ENCODE measurements at places on chromosomes 1 and 21.

DNA sequence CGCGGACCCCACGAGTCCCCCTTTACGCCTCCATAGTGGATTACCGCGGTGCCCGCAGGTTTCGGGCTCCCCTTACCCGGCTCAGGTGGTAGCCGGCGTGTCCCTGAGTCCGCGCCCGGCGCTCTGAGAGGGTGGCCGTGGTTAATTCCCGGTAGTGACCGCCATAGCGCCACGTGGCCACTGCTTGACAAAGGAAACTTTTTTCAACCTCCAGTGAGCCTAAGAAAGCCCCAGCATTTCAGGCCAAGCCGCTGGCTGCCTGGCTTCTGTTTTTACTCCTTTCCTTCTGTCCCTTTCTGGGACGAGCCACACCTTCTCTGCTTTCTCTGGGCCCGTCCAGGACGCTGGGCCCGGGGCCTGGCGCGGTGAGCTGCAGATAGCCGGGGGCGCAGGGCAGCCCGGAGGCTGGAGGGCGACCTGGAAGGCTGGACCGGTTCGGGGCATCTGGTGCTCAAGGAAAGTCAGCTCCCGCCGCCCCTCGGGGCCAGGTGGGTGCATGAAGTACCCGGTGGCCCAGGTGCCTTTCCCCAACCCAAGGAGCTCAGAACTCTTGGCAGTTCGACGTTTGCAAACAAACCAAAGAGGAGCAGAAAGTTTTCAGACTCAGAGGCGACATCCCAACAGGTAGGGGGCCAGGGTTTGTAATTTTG is 540 bp upstream of the C1orf198 start:
- no peak for DNase-seq

- no peak for DNase-seq
Measured at GRCh38 chr1:7220007-7220406, 434.8 kb downstream of the CAMTA1 start.

DNA sequence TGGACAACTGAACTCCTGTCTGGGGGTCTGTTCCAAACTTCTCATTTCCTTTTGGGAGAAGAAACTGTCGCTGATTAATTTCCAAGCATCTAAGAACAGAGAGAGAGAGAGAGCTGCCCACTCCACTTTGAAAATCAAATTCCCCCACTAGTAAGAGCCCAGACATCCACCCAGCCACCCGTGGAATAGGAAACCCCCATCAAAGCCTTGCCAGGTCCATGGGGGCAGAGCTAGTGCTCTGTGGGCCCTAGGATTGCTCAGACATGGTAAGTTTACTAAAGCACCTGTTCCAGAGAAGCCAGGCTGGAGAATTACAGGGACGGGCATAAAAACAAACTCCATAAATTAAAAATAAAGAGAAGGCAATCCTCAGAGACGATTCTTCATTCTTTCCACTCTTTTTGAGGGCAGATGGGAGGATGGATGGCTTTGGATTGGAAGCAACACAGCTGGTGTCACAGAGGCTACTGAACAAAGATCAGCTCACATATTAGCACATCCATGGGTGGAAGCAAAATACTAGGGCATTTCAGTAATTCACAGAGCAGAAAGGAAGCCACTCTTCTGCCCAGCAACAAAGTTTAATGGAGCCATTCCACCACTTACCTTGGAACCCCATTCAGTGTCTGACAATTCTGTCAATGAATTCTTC is 103.9 kb downstream of the COLGALT2 start:
- no peak for DNase-seq

- no peak for DNase-seq
Measured at GRCh38 chr1:36440646-36441045, 9.6 kb downstream of the OSCP1 start.

DNA sequence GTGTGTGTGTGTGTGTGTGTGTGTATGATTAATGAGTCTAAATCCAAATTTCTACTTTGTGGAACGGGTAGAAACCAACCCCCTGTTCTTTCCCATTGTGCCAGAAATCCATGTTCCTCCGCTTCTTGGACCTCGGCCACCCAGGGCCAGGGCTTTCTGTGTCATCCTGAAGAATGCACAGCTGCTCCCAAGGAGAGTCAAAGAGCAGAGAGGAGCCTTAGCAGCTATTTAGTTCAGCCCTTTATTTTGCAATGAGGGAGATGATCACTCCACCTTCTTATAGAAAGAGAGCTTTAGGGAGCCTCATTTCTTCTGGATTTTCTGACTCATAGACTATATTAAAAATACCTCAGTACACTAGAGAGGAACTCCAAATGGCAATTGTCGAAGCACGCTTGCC is 489.3 kb upstream of the VAMP3 start:
- no peak for DNase-seq

DNA sequence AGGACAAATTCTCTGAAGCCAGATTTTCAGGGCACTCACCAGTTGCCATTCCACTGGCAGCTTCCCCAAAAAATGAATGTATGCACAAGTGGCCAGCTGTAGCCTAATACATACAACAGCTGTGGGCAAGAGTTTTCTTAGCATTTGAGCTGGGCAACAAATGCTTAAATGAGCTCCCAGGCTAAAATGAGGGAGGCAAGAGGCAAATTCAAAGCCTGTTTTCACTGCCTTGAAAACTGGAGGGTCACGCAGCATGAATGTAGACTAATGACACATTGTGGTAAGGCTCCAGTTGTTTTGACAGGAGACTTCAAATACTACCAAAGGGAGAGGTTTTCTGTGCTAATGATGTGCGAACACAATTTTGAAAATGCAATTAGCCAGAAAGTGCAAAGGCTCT is 88.2 kb downstream of the TIAM1 start:
- no peak for DNase-seq

DNA sequence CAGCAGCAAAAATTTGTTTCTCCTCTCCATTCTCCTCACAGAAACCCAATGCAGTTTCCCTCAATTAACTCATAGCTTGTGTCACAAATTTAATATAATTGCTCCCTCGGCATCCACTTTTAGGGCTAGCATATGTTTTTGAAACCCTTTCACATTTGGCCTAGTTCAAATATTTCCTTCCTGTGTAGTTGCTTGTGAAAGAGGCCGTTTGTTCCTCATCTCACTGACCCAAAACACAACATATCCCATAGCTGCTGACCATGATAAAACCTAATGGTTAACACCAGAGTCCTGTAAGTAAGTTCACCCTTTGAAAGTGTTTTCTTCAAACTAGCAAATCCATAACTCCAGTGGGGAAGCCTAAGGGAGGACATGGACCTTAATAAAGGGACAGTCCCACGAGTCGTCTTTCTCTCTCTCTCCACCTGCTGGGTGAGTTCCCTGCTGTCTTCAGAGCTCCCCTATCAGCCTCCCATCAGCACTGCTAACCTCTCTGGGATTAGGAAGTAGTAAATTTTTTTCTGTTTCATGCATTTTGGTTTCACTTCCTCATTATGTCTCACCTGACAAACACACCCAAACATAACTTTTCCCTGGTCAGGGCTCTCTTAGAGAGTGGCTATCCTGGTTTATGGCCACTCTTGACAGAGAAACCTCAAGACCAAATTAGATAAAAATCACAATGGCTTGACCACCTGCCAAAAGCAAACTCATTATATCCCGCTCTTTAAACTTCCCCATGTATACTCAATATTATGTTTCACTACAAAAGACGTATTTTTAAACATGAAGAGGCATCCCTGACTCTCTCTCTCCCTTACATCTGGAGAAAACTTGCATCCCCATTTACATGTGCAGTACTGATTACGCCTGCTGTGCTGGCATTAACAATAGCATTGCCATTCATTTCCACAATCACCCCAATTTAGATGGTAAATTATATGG is 177.7 kb upstream of the HP1BP3 start:
- DNase-seq: no peak

GRCh38 chr1:207840380-207840779 is 70.5 kb downstream of the CD34 start:
- no peak for DNase-seq

DNA sequence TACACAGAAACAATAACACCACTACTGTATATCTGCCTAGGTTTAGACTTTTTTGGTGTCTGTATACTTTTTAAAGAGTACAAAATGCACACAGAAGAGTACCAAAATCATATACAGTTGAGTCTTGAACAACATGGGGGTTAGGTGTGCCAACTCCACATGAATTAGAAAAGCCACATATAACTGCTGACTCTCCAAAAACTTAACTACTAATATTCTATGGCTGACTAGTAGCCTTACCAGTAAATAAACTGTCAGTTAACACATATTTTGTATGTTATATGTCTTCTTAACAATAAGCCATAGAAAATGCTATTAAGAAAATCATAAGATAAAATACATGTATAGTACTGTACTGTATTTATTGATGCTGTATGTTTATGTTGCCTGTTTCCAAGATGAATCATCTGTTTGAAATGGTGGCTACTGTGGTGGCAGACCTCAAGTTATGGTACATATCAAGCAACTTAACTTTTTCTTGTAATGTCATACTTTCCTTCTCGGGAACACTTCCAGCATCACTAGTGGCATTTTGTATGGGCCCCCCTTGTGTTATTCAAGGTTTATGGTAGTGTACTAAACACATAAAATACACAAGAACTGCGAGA is 71.2 kb downstream of the LHX4 start:
- no peak for DNase-seq

Measured in stimulated activated CD4-positive, alpha-beta T cell treated with anti-CD3 and anti-CD28 coated beads, Interleukin-1b, Interleukin-23, amount 100 ng/mL, for 1 hour (primary cell).